Ascending aorta (tissue), 2 donors: ENCODE measurements at places on chromosomes 3 and 15. TPM values are rescaled to one million over a fixed set of nuclear protein-coding genes. Genes with fewer than 3 reads are reported as not detected.

DNA sequence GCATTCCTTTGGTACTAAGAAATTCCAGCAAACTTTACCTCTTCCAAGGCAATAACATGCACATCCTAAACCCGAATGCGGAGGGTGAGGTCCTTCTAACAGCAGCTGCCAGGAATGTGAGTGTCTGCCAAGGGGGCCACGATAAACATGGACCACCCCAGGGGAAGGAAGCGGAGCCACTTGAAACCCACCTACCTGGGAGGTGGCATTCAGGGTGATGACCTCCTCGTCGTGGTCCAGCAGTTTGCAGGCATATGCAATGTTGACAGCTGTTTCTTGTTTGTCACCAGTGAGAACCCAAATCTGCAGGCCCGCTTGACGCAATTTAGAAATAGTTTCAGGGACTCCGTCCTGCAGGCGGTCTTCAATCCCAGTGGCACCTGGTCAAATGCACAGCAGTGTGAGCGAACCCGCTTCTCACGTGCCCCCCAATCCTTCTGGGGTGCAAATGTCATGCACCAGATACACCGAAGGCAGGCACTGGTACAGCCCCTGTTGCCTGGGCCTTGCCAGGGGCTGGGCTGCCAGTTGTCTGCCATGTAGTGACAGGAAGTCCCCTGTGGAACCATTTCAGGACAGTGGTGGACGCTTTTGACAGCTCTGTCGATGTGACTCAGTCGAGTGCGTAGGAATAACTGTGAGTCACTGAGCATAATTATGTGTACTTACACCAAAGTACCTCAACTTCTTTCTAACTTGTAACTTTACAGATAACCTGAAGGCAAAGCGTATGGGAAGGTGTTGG lies 161.2 kb downstream of the ATP10A start:
- no peak overlapping the region for H3K4me3 ChIP-seq
- H3K36me3 ChIP-seq = peaks cover 32% of the 10 kb centered on the region
- H3K27ac ChIP-seq = no peak overlapping the region
- no peak for DNase-seq

GRCh38 chr3:53805463-53806159 lies 40.6 kb downstream of the CHDH start:
- DNase-seq = peak; percentile 3
- no peaks in the 10 kb centered on the region for H3K36me3 ChIP-seq
- peak overlapping the region; percentile 57 for H3K27ac ChIP-seq
- no peak overlapping the region for H3K4me3 ChIP-seq
- H3K4me1 ChIP-seq = peaks cover 11% of the 10 kb centered on the region
- no peaks in the 10 kb centered on the region for H3K27me3 ChIP-seq

DNA sequence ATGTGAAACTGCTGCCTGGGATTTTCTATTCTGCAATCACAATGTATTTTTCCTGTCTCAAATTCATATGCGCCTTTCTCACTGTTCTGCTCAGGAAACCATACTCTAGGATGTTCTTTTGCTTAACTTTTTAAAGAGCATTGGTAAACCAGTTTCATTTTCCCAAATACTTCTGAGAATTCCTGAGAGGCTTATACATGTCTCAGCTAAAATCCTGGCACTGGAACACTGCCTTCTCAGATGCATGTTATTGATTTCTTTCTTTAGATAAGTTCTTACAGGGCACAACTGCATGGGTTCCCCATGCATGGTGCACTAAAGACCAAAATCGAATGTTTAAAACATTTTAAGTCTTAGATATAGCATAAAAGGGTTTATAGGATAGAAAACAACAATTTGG lies 178.3 kb upstream of the PLSCR5 start:
- no peak for DNase-seq
- no peaks in the 10 kb centered on the region for H3K4me1 ChIP-seq
- no peak overlapping the region for H3K27ac ChIP-seq
- no peaks in the 10 kb centered on the region for H3K36me3 ChIP-seq

DNA sequence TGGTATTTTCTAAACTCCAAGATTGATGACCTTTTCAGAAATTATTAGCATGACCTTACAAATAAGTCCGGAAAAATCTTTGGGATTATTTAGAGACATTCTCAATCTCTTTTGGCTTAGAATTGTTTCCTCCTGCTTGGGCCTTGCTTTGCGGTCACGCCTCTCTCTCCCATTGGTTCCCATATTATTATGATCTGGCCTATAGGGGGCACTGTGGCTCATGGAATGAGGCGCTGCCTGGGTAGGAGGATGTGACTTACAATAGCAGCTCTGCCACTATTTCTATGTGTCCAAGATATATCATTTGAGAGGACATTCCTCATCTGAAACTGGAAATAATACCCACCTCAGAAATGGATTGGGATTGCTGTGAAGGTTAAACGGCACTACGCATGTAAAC lies 464.9 kb downstream of the MFSD1 start:
- H3K27me3 ChIP-seq = no peaks in the 10 kb centered on the region
- H3K4me1 ChIP-seq = no peaks in the 10 kb centered on the region
- H3K36me3 ChIP-seq = no peaks in the 10 kb centered on the region

DNA sequence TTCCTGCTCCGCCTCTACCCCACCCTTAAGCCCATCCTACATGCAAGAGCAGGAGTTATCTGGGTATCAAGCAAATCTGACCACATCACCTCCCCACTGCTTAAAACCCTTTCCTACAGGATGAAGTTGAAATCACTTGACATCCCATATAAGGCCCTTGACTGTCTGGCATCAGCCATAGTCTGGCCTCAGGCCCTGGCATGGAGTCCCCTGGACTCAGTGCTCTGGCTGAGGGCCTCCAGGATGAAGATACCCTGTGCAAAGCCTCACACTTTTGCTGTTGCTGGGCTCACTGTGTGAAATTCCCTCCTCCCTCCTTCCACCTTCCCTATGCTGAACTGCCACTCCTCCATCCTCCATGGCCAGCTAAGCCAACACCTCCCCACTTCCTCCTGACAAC lies 65.2 kb upstream of the GLCE start:
- no peak overlapping the region for H3K27ac ChIP-seq
- no peak for DNase-seq
- no peak overlapping the region for H3K4me3 ChIP-seq
- H3K27me3 ChIP-seq = no peaks in the 10 kb centered on the region

DNA sequence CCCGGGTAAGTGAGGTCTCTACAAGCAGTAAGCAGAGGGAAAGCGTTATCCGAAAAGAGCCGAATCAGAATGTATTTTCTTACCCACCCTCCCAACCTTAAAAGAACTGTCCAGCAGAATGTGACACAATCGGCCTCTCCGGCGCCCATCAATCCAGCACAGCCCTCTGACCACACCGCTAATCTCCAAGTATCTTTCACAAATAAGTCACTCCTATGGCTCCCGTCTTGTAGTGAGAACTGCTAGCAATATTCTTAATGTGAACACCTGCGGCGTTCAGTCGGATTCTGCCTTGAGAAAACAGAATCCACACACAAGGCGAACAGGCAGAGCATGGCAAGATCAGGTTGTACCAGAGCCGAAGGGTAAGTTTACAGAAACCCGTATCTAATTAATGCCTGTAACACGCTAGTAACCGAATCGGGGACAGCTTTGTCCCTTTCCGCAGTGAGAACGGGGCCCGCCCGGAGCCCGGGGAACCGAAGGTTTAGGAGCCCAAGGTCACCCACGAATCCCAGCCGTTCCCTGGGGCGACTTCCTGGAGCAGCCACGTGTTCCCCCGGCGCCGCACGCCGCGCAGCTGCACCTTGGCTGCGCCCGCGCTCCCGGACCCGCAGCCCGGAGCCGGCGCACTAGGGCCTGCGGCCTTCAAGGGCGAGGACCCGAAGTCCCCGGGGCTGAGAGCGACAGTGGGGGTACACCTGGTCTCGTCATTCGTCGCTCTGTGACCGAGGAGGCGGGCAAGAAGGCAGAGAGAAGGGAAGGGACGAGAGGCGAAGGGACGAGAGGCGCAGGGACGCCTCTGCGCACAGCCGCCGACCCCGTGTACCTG lies 672 bp downstream of the TFRC start:
- peaks cover 8% of the 10 kb centered on the region for H3K4me1 ChIP-seq
- H3K27ac ChIP-seq = peak overlapping the region; percentile 84
- H3K4me3 ChIP-seq = peak overlapping the region; percentile 92
- H3K27me3 ChIP-seq = no peaks in the 10 kb centered on the region

DNA sequence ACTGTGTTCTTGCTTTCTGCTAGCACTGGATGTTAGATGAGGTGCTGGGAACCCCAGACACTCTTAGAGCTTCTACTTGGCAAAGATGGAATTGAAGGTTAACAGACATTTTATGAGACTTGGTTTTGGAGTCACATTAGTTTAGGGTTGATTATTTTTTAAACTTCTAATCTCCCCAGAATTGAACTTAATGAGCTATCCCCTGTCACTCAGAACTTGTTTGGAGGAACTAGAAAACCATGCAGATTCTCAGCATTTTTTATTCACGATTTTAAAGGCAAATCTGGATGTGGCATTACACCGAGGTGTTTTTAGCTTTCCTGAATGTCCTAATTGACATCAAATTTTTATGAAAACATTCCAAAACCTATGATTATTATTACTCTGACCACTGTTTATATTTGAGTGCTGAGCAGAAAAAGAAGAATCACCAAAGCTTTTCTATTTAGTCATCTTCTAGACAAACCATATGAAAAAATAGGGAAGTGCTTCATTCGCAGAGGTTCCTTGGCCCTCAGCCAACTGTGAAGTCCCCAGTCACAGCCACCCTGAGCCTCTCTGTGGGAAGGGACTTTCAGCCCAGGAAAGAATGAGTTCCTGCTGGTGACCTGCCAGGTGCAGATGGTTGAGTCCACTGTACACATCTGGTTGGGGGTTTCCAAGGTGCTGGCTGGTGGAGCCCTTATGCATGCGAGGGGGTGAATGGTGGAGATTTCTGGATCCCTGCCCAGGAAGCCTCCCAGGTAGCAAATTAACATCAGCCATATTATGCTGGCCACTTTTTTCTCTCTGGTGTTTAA lies 196.0 kb upstream of the TOPAZ1 start:
- H3K27ac ChIP-seq = no peak overlapping the region
- no peaks in the 10 kb centered on the region for H3K4me1 ChIP-seq
- DNase-seq = no peak
- H3K36me3 ChIP-seq = no peaks in the 10 kb centered on the region
- no peaks in the 10 kb centered on the region for H3K27me3 ChIP-seq
- H3K4me3 ChIP-seq = no peak overlapping the region

DNA sequence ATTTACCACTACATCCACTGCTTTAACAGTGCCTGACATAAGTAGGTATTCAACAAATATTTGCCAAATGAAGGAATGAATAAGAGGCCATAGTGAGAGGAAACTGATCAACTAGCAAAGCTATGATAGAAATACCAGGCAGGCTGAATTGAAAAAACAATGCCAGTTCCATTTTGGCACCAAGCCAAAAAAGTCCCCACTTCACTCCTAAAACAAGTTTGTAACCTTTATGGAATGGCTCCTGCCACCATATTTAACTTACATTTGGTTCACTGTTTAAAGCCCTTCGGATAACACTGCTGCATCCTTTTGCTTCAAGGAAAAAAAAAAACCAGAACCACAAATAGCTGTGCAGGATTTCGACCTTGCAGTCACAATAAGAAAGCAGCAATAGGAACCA lies 166.1 kb downstream of the FRMD5 start:
- no peak overlapping the region for H3K27ac ChIP-seq
- no peaks in the 10 kb centered on the region for H3K36me3 ChIP-seq
- H3K4me1 ChIP-seq = no peaks in the 10 kb centered on the region
- no peak for DNase-seq
- no peak overlapping the region for H3K4me3 ChIP-seq
- no peaks in the 10 kb centered on the region for H3K27me3 ChIP-seq

DNA sequence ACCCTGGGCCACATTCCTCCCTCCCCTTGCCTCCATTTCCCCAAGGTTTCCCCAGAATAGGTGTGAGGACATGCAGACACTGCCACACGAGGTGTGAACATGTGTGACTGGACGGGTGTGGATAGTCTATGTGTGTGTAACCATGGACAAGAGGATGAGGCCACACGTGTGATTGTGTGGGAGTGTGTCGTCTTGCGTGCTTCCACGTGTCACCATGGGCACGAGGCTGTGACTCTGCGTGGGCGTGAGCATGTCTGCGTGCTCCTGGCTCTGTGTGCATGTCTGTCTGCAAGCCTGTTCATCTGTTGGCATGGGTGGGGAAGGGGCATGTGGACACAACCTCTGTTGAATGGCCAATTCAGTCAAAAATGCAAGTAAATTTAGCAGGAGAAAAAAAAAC lies 6.2 kb upstream of the MYL3 start:
- H3K4me3 ChIP-seq = no peak overlapping the region
- H3K36me3 ChIP-seq = no peaks in the 10 kb centered on the region
- H3K4me1 ChIP-seq = peaks cover 24% of the 10 kb centered on the region
- no peak overlapping the region for H3K27ac ChIP-seq
- no peaks in the 10 kb centered on the region for H3K27me3 ChIP-seq
- DNase-seq = no peak

GRCh38 chr3:172150913-172151650 lies 111.7 kb downstream of the FNDC3B start:
- H3K4me3 ChIP-seq = no peak overlapping the region
- peaks cover 49% of the 10 kb centered on the region for H3K4me1 ChIP-seq
- H3K27me3 ChIP-seq = no peaks in the 10 kb centered on the region

GRCh38 chr15:69141286-69141701 lies 19.1 kb upstream of the GLCE start:
- peaks cover 4% of the 10 kb centered on the region for H3K27me3 ChIP-seq
- no peak overlapping the region for H3K27ac ChIP-seq
- no peak for DNase-seq
- no peak overlapping the region for H3K4me3 ChIP-seq

The DNAH12 gene
- not detected for total RNA-seq

The DGKG gene
- total RNA-seq = 11.1 TPM

The ESYT3 gene
- total RNA-seq = not detected

The TLE3 gene
- total RNA-seq = 76.4 TPM
